ENCODE measurements at places on chromosomes 1 and 21.

- no peak for DNase-seq
Observed at GRCh38 chr1:71377886-71378285, 297.1 kb upstream of the ZRANB2 start.

DNA sequence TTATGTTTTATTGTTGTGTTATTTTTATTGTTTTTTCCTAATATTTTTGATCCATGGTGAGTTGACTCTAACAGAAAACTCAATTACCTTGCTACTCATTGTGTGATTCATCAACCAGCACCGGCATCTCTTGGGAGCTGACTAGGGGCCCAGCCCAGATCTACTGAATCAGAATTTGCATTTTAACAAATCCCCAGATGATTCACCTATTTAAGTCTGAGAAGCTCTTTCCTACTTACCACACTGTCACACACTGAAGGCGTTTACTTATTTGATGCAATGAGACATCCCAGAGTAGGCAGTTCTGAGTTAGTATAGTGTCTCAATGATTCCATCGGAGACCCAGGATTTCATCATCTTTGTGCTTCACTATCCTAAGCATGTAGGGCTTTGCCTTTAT, 416.6 kb downstream of the RWDD3 start:
- no peak for DNase-seq

DNA sequence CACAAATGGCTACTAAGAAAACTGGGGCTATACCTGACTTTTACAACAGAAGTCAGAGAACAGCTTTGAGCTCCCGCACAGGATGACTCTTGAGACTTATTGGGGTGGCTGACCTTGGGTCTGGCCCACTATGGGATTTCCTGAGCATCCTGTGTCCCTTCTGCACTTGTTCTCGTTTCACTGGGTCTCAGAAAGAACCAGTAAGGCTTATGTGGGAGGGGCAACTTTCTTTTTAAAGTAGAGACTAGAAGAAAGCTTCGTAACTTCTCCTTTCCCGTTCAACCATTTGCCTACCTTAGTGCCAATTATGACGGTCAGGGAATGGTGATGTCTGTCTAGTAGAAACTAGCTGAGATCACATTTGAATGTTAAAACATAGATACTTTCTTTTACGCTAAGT, 59.5 kb upstream of the C1orf105 start:
- no peak for DNase-seq

GRCh38 chr1:25037174-25038074, 107.3 kb upstream of the RUNX3 start:
- peak; percentile 42 for DNase-seq

- no peak for DNase-seq
Observed at GRCh38 chr1:114349891-114350605, 161.0 kb downstream of the TRIM33 start.

GRCh38 chr1:117433943-117434342, 66.7 kb downstream of the MAN1A2 start:
- no peak for DNase-seq

DNA sequence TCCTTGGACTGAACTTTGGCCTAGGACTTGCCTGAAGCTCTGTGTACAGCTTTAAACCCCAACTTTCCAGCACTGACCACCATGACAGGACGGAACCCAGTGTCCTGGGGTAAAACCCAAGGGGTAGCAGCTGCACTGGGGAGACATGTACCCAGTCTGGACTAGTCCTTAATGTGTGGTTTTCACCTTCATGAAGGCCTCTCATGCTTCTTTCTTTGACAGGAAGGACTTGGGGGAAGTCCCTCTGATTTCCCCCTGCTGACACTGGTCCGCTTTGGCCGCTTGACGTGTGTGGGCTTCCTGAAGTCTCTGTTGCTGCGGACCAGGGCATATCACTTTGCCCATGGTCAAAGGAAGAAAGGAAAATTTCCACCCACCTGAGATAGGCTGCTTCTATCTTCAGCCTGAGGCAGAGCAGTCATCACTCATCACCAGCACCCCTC, 66.3 kb upstream of the PRDX6 start:
- DNase-seq = no peak

GRCh38 chr1:44249543-44249942, 36.3 kb downstream of the DMAP1 start:
- no peak for DNase-seq

DNA sequence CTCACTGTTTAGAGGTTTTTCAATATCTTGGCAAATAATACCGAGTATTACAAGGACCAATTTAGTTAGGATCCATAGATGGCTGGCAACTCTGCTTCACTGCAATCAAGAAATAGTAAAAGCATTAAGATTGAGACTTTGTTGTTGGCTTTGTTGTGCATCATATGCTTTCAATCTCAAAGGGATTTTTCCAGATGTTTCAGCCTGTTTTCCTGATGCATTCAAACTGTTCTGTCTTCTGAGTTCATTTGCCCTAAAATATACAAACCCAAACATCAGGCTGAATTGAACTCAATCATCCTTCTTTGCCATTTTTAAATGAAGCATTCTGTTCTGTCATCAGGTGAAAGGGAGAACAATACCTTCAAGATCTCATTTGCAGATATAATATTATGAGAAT, 248.7 kb downstream of the TTLL7 start:
- no peak for DNase-seq

DNA sequence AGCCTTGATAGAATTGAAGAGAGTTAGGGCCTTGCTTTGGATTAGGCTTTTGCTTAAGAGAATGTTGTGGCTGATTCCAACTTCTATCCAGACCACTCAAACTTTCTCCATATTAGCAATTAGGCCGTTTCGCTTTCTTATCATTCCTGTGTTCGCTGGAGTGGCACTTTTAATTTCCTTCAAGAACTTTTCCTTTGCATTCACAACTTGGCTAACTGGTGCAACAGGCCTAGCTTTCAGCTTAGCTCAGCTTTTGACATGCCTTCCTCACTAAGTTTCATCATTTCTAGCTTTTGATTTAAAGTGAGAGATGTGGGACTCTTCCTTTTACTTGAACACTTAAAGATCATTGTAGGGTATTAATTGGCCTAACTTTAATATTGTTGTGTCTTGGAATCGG, 183.6 kb upstream of the L1TD1 start:
- no peak for DNase-seq

DNA sequence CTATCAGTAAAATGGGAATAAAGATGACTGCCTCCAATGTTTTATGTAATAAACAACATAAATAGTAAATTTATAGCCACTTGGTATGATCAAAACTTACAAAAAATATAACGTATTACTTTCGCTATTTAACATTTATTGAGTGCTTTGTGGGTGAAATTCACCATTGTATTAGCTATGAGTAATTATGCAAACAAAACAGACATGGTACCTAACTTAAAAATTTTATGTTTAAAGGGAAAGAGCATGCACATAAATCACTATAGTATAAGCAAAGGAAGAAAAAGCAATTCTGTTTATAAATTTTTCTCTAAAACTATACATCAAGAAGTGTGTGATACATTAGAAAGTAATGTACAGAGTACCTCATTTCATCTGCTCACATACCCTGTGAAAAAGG, 1046.2 kb downstream of the NCAM2 start:
- DNase-seq = no peak

GRCh38 chr1:8107897-8108296, 81.8 kb upstream of the ERRFI1 start:
- no peak for DNase-seq

GRCh38 chr1:1124786-1125642, 9.1 kb upstream of the C1orf159 start:
- DNase-seq = no peak

GRCh38 chr1:54645806-54646676, 4.5 kb downstream of the MROH7 start:
- DNase-seq = no peak

Measured in effector CD8-positive, alpha-beta T cell (primary cell).